AG20443 (cell line): ENCODE measurements at places on chromosomes 6 and 20.
A peak's percentile ranks its signal among the peaks of the same experiment; 100 is the strongest.

DNA sequence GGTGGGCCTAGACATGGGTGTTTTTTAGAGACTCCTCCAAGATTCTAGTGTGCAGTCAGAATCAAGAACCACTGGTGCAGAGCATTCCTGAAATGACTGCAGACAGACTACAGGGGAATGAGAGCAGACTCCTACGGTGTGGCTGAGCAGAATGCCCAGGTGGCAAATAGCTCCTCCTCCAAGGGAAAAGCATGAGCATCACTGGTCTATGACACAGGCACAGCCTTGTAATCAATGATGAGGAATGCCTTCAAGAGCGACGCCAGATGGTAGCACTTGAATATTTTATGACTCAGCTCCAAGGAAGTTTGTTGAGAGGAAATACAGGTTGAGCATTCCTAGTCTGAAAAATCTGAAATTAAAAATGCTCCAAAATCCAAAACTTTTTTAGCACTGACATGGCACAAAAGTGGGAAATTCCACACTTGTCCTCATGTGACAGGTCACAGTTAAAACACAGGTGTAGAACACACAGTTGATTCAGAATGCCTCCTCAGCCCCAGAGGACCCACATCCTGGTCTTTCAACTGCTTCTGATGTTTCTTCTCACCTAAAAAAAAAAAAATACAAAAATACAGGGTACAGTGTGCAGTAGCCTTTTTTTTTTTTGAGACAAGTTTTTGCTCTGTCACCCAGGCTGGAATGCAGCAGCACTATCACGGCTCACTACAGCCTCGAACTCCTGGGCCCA lies 10.6 kb upstream of the FAM8A1 start:
- DNase-seq, result peak; percentile 86

- no peak for DNase-seq
These were observed 71.9 kb upstream of the HTR1B start for GRCh38 chr6:77535172-77535571.

- DNase-seq, result no peak
These were observed 133.0 kb upstream of the ATXN1 start for GRCh38 chr6:16894301-16894700.

GRCh38 chr6:82072121-82072521 lies 175.4 kb downstream of the IBTK start:
- no peak for DNase-seq

DNA sequence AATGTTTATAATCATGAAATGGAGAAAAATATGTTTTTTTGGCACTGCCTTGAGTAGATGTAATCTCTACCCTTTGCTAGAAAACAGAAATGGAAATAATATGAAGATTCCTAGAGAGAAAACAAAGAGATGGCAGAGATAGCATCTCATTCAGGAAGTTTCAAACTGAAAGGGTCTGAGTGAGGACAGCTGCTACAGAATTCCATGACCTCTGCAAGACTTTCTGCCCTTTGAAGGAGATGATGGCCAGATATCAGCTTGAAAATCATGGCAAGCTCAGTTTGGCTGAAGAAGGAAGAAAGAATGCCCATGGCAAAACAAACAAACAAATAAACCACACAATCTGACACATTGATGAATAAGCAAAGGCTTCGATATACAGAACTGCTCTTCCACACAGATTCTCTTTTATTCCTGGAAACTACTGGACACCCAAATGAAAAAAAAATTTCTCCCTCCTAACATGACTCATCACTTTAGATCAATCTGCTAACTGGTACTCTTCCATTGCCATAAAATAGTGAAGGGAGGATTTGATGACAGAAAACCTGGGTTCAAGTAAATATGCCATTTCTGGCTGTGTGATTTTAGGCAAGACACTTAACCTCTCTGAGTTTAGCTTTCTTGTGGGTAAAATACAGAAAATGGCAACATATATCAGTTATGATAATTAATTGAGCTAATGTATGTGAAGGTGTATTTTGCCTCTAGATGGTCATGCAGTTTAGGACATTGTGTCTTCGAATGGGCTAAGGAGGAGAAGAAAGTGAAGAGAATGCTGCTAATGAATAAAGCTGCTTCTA lies 105.9 kb upstream of the SPACA1 start:
- DNase-seq, result no peak

- peak; percentile 16 for DNase-seq
These were observed 406.5 kb upstream of the GJE1 start for GRCh38 chr6:141726248-141726647.

GRCh38 chr6:311679-312220 lies 19.5 kb downstream of the DUSP22 start:
- no peak for DNase-seq

- DNase-seq, result no peak
These were observed 769 bp downstream of the PRL start for GRCh38 chr6:22296067-22296466.

GRCh38 chr20:59010995-59011873 lies 4.2 kb upstream of the CTSZ start:
- DNase-seq, result peak; percentile 91

DNA sequence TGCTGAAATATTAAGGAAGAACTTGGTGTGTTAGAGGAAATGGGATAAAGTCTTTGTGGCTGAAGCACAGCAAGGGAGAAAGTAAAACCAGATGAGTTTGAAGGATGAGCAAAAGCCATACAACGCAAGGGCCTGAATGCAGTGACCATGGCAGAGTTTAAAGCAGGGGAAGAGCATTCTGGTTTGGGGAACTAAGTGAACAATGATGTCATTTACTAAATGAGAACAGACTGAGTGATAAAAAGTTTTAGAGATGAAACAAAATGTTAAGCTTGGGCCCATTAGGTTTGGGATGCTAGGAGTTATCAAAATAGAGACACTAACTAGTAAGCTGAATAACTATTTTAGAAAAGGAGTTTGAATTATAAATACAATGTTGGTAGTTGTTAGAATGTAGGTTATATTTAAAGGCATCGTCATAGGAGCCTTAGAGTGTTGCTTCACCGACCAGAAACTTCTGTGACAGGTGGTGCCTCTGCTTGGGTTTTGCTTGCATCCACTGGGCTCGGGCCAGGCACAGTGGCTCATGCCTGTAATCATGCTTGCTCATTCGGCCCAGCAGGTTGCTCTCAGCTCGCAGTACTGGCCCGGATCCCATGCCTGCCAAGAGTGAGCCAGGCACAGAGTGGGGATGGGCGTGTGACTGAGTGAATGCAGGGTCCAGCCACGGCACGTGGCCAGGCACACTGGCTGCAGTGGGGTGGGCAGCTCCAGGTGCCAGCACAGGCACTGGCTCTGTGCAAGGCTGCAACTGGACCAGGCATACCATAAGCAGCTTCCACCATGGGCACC lies 37.4 kb upstream of the OPRM1 start:
- DNase-seq, result no peak

GRCh38 chr6:164214066-164214465 lies 799.5 kb downstream of the QKI start:
- DNase-seq, result no peak

DNA sequence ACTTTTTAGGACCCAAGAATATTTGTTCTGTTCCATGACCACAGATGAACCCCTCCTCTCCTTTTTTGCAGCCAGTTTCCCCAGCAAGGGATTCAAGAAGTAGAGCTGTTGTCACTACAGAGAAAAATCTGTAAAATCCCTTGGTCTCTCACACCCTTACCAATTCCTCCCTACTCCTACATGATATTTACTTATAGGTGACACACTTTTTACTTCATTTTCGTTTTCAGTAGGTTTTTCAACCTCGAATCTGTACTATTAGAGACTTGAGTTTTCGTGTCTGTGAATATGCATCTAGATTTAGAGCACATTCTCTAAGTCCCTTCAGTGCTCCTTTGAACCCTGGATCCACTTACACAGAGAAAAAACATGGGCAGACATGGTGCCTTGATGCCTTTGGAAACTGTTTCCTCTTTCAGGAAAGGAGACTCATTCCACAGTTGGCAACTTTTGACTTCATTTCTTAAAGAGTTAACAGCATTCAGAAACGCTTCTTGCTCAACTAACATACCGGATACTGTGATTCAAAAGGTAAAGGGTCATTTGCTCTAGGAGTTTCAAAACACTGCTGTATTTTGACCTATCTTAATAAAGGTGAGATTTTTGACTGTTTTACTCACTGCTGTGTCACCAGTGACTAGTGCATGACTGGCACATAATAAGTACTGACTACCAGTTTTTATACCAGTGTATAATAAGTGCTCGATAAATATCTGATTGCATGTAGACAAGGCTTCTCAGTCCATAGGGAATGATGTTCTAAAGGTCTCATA lies 50.6 kb downstream of the LAMA4 start:
- DNase-seq, result peak; percentile 39

DNA sequence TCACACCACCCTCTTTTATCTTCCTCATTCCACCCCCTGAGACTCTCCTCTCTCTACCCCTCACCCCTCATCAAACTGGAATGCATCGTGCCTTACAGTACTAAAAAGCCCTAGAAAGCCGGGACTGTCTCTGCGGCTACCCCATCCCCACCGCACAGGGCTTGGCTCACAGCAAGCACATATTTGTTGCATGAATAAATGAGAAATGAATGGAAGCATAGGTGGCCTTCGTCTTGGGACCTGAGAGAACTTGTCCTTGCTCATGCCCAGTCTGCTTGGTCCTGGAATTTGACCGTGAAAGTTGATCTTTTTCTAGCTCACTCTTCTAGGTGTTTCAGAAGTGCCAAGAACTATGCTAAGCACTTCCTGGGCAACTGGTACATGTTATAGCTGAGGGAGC lies 53.3 kb downstream of the APCDD1L start:
- no peak for DNase-seq

DNA sequence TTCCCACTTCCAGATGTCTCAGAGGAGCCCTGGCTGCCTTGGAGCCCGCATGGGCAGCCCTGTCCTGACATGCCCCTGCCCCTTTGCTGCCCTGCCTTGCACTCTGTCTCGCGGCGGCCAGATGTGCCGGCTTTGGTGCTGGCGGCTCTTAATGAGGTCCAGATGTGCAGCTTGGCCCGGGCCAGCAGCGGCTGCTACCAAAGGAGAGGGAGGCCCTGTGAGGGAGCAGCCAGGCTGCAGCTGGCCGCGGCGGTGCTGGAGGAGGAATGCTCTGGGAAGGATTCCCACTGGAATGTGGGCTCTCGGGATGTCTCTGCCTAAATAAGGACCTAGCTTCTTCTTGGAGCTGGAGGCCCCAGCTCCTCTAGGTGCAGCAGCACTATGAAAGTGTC lies 72.4 kb downstream of the FGD2 start:
- peak; percentile 98 for DNase-seq

- no peak for DNase-seq
These were observed 51.6 kb upstream of the RIN2 start for GRCh38 chr20:19706463-19706862.

DNA sequence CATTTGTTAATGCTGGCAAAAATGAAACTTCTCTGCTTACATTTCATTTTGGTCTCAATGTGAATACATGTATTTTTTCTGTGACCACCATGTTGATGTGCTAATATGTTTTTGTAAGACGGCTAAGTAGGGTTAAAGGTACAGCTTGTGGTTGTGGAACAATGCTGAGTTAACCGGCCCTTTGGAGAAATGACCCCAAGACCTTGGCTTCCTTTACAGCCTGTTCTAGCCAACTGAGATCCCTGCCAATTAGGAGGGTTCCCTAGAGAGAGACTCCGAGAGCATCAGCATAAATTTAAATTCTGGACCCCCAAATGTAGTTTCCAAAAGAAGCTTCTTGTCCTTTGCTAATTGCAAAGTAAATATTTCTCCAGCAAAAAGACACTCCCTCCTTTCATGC lies 44.4 kb downstream of the RSPO3 start:
- no peak for DNase-seq

- no peak for DNase-seq
These were observed 178.0 kb downstream of the PHF3 start for GRCh38 chr6:63813566-63814120.

GRCh38 chr6:168919470-168920179 lies 334.0 kb downstream of the THBS2 start:
- no peak for DNase-seq

DNA sequence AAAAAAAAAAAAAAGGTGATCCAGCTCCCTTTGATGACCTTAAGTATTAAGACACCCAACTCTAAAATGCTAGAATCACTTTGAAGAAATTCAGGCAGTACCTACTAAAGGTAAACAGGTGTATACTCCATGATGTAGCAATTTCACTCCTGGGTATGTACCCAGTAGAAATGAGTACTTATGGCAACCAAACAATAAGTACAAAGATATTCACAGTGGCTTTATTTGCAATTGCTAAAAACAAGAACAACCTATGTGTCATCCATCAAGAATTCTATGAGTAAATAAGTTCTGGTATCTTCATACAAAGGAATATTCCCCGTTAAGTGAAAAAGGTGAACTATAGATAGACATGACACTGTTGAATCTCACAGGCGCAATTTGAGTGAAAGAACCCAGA lies 29.4 kb downstream of the MDGA1 start:
- no peak for DNase-seq

GRCh38 chr20:22555791-22556564 lies 28.4 kb downstream of the FOXA2 start:
- DNase-seq, result no peak

- peak; percentile 27 for DNase-seq
These were observed 16.4 kb upstream of the CCDC28A start for GRCh38 chr6:138757136-138757535.

DNA sequence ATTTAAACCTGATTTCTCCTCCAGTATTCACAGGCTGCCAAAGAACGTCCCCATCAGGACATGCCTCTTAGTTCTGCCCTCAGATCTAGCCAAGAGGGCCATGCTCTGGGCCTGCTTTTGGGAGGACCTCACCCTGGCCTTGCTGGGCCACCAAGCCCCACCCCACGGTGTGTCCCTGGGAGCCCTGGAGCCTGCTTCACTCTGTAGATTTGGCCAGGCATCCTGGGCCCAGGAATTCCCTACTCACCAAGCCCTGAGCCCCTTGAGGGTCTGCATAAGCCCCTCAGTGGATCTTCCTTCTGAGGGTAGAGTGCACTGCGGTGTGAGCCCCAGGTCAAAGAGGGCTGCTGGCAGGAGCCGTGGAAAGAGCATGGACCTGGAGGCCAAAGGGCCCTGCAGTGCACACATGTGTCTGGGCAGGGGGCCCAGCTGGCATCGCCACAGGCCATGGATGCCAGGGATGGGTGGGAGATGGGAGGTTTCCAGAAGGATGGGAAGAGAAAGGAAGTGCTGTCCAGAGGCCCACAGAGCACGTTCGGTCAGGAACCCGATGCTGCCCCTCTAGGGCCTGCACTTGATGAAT lies 98.0 kb downstream of the DACT2 start:
- no peak for DNase-seq

- DNase-seq, result no peak
These were observed 249.1 kb downstream of the TBC1D7 start for GRCh38 chr6:13079096-13079723.

DNA sequence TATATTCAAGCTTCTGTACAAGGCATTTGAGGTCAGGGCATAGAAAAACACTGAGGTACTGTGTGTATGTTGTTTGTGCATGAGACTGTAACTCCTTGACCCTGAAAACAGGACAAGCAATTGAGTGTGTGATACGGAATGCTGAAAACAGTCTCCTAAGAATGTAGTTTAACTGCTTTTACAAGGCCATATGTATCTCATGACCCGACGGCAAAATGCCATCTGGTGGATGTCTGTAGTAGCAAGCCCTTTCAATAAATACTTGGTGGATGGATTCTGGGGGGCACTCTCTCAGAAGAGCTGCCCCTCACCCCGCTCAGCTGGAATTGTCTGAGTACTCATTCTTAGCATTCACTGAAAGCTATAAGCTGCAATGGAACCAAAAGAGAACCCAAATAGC lies 69.3 kb upstream of the EYS start:
- no peak for DNase-seq
